RKO (cell line): ENCODE measurements at places on chromosomes 12 and 14.

- no peak for DNase-seq
Observed at GRCh38 chr12:65590318-65590717, 234.0 kb upstream of the HMGA2 start.

DNA sequence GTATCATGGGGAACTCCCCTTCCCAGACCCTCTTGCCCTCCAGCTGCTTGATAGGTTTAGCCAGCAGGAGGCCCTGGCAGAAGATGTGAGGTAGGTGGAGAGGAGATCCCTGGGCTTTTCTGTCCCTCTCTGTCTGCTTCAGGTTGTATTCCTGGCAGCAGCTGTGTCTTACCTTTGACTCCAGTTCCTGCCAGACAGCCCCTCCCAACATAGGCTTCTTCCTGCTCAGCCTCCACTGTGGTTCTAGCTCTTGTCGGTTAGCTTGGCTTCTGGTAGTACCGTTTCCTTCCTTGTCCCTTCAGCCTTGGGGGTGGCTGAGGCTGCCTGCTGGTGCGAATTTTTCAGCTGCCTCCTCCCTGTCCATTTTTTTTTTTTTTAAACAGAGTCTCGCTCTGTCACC, 215.7 kb upstream of the CRY1 start:
- DNase-seq: no peak

GRCh38 chr14:61048640-61049039, 67.6 kb downstream of the SLC38A6 start:
- DNase-seq: no peak

- peak; percentile 67 for DNase-seq
Observed at GRCh38 chr12:117874842-117875434, 93.9 kb downstream of the KSR2 start.

DNA sequence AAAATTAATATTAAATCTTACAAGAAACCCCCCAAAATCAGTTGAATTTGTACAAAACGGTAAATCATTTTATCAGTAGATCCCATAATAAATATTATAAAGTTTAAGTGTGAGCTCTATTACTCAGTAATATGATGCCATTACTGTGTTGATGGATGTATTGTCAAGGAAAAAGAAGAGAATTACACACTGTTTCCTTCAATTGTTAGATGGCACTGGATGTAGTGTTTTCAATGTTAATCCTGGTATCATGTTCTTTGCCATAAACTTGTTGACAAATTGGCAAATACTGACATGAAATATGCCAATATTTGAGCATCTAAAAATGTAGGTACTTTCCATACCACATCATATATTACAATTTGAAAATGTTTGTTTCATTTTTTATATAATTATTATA, 101.6 kb downstream of the NTS start:
- no peak for DNase-seq
